ENCODE measurements at places on chromosomes 6 and 20.

GRCh38 chr6:31058128-31058894, 48.0 kb downstream of the MUC22 start:
- no peak for DNase-seq

GRCh38 chr20:56429941-56430340, 17.9 kb downstream of the CASS4 start:
- no peak for DNase-seq

- no peak for DNase-seq
Observed at GRCh38 chr6:125002406-125002741, 40.1 kb downstream of the RNF217 start.

DNA sequence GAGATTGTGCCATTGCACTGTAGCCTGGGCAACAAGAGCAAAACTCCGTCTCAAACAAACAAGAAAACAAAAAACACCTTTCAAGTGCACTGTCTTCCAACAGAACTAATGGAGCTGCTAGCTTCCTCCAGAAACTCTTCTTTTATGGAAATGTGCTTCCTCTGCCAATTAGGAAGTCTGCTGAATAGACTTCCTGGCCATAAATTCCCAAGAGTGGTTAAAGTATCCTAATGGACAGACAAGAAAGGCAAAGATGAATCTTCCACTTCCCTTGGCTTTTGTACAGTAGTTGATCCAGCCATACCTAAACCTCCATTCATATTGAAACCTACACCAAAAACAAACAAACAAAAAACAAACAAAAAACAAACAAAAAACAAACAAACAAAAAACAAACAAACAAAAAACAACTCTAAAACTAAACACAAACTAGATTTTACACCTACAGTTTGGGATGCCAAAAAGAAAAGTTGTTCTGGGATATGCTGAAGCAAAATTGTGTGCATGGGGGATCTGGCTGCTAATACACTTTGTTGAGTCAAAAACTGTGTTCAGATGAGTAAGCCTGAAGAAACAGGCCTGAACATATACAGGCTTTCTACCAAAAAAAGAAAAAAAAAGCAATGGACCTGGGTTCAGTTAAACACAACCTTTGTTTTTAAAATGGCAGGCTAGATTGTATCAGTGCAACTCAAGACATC, 59.8 kb upstream of the CARMIL1 start:
- no peak for DNase-seq

- DNase-seq: no peak
Observed at GRCh38 chr6:132445201-132445951, 44.1 kb upstream of the MOXD1 start.

- no peak for DNase-seq
Observed at GRCh38 chr20:13717631-13718044, 67.1 kb downstream of the ESF1 start.

DNA sequence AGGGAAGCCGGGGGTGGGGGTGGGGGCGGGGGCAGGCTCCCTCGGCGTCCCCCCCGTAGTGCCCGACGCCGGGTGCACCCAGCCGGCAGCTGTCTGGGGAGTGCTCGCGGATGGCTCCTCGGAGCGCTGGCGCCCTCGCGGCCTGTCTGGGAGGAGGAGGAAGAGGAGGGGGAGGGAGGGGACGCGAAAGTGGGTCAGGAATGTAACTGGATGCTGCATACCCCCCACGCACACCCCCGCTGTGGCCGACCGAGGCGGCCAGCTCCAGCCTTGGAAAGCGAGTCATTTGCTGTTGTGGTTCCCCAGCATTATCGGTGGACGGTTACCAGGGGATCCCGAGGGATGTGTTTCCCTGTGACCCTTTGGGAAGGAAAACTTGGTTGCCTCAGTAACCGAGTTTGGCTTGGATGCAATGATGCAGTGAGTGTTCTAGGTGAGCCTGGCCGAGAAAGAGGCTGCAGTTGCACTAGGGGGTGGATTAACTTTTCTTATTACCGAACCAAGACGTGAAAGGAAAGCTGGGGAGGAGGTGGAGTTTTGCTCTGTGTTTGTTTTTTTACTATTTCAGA, 55.2 kb upstream of the RREB1 start:
- no peak for DNase-seq

- DNase-seq: no peak
Observed at GRCh38 chr6:132286298-132287019, 114.8 kb downstream of the MOXD1 start.

DNA sequence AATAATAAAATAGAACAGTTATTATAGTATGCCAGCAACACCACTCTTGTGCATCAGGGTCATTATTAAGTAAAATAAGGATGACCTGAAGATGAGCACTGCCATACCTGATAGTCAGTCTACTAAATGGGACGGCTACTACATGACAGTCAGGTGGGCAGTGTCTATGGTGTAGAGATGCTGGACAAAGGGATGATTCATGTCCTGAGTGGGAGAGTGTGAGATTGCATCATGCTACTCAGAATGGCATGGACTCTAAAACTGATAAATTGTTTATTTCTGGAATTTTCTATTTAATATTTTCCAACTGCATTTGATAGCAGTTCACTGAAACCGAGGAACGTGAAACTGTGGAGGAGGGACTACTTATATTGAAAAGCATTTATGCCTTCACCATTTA, 38.8 kb downstream of the SNX9 start:
- no peak for DNase-seq

- no peak for DNase-seq
Observed at GRCh38 chr20:38764567-38765318, 16.5 kb downstream of the ACTR5 start.

Measured in stimulated activated CD8-positive, alpha-beta memory T cell treated with anti-CD3 and anti-CD28 coated beads, Interleukin-4, amount 100 ng/mL, for 1 hour (primary cell).